Fibroblast of villous mesenchyme (primary cell): ENCODE measurements at places on chromosomes 5 and 9.

DNA sequence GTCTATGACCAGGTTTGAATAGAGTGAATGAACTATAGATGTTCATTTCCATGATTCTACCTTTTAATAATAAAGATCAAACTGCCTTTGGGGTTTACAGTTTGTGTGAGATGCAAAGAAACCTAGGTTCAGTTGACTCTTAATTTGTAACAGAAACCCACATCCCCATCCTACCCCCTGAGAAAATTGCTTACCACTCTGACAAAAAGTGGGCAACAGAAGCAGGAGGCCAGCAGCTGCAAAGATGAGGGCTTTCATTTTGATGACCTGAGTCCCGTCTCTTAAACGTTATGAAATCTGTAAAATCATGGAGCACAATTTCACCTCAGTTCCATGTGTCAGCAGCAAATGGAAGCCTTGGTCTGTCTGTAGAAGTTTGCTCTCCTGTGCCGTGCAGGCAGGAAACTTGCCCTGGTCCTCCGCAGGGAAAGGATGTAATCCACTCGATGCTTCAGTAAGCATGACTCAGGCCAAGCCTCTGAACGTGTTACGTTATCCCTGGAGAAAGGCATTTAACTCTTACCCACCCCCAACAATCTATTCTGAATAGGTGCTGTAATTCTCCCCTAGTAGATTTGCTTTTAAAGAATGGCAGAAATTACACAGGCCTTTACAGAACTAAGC lies at the start of gene F2RL2:
Gene F2RL2 (minus strand): TSS at position 431 of the 624 bp plus-strand sequence. CDS start 173 bp downstream, at position 258.
- peak; percentile 73 for DNase-seq

DNA sequence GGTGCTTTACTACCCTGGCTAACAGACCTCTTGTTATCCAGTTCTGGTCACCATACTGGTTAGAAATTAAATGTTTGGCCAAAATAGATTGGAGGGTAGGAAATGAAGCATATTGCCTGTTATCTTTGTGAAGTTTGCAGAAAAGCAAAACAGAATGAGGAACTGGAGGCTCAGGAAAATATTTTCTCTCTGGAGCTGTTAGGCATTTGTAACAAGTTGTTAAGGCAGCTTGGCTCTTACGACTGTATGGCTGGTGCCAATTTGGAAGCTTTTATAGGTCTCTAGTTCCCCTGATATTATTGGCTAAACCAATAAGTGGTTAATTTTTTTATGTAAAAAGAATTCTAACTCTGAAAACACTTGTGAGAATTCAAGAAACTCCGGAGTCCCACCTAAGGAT lies 35.8 kb downstream of the CDH6 start:
- DNase-seq = no peak

GRCh38 chr5:138543730-138544104 lies 681 bp upstream of the ETF1 start:
- no peak for DNase-seq

DNA sequence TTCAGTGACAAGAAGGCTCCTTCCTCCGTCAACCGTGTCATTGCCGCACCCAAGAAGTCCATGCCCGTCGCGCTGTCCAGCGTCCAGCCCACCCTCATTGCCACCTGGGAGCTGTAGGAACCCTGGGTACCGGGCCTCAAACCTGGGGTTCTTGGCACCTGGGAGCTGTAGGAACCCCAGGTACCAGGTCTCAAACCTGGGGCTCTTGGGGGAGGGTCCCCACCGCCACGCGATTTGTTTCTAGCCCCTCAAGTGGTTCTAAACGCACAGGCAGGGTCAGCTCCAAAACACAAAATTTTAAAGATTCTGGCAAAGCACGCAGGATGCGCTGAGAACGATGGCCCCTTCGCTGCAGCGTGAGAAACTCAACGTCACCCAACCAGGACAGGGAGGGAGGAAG lies 17.7 kb downstream of the LHX3 start:
- DNase-seq = no peak

- DNase-seq = peak; percentile 41
Measured at GRCh38 chr9:31103836-31104235, 1280.6 kb upstream of the ACO1 start.

DNA sequence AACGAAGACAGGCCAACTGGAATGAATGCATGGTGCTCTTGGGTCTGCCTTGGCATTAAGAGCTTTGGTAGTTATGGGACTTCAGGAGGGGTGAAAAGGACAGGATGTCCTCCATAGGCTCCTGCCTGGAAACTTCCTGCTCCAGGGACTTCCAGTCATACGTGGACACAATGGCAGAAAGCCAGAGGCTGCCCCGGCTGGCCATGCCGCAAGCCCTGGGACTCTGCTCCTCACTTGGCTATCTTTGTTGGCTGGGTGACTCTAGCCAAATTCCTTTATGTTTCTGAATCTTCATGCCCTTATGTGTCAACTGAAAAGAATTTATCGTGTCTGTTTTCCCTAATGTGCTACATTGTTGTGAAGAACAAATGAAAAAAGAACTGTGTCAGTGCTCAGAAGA lies 136.9 kb downstream of the SIL1 start:
- DNase-seq = peak; percentile 67

GRCh38 chr9:113296796-113297558 lies 6.2 kb downstream of the RNF183 start:
- no peak for DNase-seq

DNA sequence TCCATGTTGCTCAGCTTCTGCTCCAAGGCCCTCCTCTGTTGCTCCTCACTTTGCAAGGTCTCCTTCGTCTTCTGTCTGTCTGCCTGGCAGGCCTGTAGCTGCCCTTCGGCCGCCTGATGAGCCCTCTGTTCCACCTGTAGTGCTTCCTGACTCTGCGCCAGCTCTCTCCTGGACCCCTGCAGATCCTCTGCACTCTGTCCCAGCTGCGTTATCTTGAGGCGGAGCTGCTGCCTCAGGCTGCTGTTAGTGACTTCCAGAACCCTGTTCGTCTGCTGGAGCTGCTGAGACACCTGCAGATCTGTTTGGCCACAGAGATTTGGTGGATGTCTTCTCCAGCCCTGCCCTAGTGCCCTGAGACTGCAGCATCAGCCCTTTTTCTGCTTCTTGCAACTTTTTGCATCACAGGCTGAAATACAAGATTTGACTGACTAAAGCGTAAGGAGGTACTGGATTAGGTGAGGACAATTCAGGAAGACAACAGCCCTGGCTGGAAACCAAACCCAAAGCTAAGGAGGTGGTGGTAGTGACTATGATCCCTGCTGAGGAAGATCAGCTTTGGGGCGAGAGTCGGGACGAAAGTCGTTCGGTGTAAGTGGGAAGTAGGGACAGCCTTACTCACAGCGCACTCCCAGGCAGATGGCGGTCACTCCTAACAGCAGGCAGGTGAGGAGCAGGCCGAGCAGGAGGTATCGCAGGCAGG lies 2.1 kb downstream of the CD72 start:
- DNase-seq = no peak

DNA sequence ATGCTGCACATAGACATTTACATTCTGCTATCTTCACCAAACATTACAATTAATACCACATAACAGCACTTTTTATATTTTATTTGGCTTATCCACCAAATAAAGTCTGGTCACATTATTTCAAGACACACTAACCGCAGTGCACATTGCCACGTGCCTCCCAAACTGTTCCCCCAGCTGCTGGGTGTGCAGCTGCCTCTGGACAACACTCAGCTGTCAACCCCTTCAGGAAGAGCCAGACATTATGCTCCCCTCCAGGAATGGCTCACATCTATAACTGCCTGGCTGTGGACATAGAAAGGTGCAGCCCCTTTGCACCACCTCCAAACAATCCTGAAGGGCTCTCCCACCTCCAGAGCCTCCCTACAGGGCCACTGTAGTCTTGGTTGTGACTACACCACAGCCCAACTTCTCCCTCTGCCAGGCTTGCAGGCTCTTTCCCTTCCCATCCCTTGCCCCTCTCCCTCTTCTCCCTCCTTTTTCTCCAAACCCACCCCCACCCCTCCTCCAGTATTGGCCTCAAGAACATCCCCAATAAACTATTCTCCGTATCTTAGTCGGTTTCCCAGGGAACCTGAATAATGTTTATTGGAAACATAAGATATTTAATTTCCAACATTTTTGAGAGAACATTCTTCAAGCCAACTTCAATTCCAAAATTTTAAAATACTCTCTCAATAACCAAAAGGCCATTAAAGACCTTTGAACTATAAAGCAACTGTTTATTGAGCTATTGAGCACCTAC lies 372.3 kb downstream of the CTNND2 start:
- DNase-seq = no peak

DNA sequence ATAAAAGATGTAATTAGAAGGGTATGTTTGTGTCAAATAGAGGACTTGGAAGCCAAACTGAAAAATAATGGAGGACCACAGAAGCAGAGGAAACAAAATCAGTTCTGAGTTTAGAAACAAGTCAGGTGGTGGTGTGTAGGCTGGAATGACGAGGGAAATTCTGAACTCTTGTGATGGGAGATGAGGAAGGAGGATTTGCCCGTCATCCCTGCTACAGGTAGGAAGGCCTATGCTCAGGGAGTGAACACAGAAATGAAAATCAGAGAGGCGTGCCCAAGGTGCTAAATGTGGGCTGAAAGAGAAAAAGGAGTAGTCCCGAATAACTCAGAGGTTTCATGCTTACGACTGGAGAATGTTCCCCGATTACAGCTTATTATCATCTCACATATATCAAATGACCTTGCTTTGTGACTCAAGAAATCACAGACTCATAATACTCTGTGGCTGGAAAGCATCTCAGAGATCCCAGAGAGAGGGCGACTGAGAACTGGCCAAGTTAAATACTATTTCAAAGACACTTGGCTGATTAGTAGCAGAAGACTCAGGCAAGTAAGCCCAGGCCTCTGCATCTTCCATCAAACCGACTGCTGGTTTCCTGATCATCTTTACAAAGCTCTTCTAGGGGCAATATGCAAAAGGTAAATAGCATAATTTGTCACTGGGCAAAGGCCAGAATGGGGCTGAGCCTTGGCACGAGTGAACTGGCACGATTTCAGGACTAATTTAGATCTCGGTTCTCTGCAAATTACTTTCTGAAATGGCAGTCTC lies 126.0 kb downstream of the SUSD1 start:
- DNase-seq = peak; percentile 74
